ENCODE measurements at places on chromosomes 3 and 15.
A peak's percentile ranks its signal among the peaks of the same experiment; 100 is the strongest.

GRCh38 chr3:16240229-16241023, 24.3 kb downstream of the DPH3 start:
- H3K36me3 ChIP-seq = no peaks in the 10 kb centered on the region
- no peak overlapping the region for H3K27ac ChIP-seq
- no peaks in the 10 kb centered on the region for H3K27me3 ChIP-seq

- H3K27me3 ChIP-seq = no peaks in the 10 kb centered on the region
- no peaks in the 10 kb centered on the region for H3K4me1 ChIP-seq
- no peak overlapping the region for H3K27ac ChIP-seq
- H3K4me3 ChIP-seq = no peak overlapping the region
Observed at GRCh38 chr15:90205050-90205848, 4.1 kb downstream of the SEMA4B start.

- peaks cover 2% of the 10 kb centered on the region for H3K4me1 ChIP-seq
- peak; percentile 19 for DNase-seq
- H3K27ac ChIP-seq = peak overlapping the region; percentile 92
Observed at GRCh38 chr3:31533169-31534064, 692 bp downstream of the STT3B start.

- H3K4me3 ChIP-seq = no peak overlapping the region
- H3K27ac ChIP-seq = no peak overlapping the region
- DNase-seq = no peak
- no peaks in the 10 kb centered on the region for H3K4me1 ChIP-seq
Observed at GRCh38 chr3:98945666-98946065, 44.2 kb upstream of the DCBLD2 start.

DNA sequence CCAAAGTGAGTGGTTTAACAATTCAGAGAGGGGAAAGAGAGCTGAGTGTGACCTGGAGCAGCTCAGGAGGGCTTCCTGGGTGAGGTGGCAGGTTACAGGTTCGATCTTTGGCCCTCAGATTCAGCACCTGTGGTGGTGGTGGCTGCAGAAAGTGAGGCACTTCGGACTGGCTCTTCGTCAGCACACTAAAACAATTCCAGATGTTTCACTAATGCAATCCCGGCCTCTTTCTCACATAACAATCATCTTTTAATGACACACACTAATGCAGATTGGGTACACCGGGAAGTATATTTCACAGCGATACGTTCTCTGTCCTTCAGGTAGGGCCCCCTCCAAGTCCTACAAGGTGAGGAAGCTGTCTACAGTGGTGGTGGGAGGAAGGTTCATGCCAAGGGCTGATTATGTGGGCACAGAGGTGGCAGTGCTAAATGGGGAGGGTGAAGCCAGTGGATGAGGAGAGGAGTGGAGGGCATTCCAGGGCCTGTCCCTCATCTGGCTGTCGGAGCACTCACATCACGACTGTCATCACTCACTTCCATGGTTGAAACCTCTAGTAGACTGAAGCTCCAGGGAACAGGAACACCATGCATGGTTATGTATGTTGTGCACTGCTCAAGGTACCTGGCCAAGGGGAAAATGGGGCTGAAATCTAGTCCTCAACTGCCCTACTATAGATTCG, 171.1 kb downstream of the RAB11A start:
- DNase-seq = no peak
- H3K36me3 ChIP-seq = no peaks in the 10 kb centered on the region
- H3K27ac ChIP-seq = no peak overlapping the region
- H3K27me3 ChIP-seq = peaks cover 27% of the 10 kb centered on the region

GRCh38 chr15:97316362-97316761, 644.1 kb upstream of the ARRDC4 start:
- no peaks in the 10 kb centered on the region for H3K36me3 ChIP-seq
- no peaks in the 10 kb centered on the region for H3K27me3 ChIP-seq
- no peak for DNase-seq
- H3K4me1 ChIP-seq = no peaks in the 10 kb centered on the region

- no peaks in the 10 kb centered on the region for H3K4me1 ChIP-seq
- DNase-seq = no peak
- H3K36me3 ChIP-seq = peaks cover 32% of the 10 kb centered on the region
Observed at GRCh38 chr3:126461450-126462070, 14.1 kb downstream of the ZXDC start.

GRCh38 chr15:51982013-51982769, 10.6 kb upstream of the LEO1 start:
- no peaks in the 10 kb centered on the region for H3K27me3 ChIP-seq
- H3K27ac ChIP-seq = peak overlapping the region; percentile 62
- DNase-seq = peak; percentile 69
- no peaks in the 10 kb centered on the region for H3K36me3 ChIP-seq

GRCh38 chr3:135898774-135899173, 66.8 kb upstream of the PPP2R3A start:
- no peaks in the 10 kb centered on the region for H3K36me3 ChIP-seq
- no peaks in the 10 kb centered on the region for H3K27me3 ChIP-seq
- H3K4me1 ChIP-seq = peaks cover 2% of the 10 kb centered on the region
- H3K27ac ChIP-seq = no peak overlapping the region

- no peak for DNase-seq
- no peak overlapping the region for H3K27ac ChIP-seq
- no peak overlapping the region for H3K4me3 ChIP-seq
- peaks cover 8% of the 10 kb centered on the region for H3K4me1 ChIP-seq
- no peaks in the 10 kb centered on the region for H3K36me3 ChIP-seq
Observed at GRCh38 chr15:77548589-77549557, 83.8 kb downstream of the LINGO1 start.

DNA sequence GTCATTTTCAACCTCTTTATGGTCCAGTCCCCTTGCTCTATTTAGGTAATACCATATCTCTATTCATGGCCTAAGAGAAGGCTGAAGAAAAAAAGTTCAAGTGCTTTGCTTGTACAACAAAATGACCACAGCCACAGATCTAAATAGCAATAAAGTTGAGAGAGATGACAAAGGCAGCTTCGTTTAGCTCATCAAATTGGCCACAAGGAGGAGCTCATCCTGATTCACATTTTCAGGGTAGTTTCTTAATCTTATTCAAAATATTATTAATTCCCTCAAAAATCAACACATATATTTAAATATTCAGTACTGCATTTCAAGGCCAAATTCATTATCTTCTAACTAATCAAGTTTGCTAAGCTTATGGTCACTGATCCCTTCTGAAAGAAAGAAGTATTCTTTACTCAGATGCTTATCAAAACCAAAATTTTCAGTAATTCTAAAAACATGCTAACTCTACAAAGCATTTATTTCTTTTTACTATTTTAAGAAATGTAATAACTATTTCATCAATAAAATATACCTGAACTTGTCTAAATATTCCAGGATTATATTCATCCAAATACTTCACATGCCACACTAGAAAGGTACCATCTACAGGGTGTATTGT, 85.5 kb downstream of the DMXL2 start:
- no peak overlapping the region for H3K27ac ChIP-seq
- no peaks in the 10 kb centered on the region for H3K27me3 ChIP-seq
- H3K36me3 ChIP-seq = no peaks in the 10 kb centered on the region

All from fibroblast of lung (primary cell).